ENCODE measurements at places on chromosomes 1 and 21. TPM values are rescaled to one million over a fixed set of nuclear protein-coding genes. Genes with fewer than 3 reads are reported as not detected.

The DUSP10 gene
- total RNA-seq = 58.2 TPM

The CFHR3 gene
- total RNA-seq = not detected

The LRRC38 gene
- not detected for total RNA-seq

The KRTAP11-1 gene
- total RNA-seq = not detected

The UBE2U gene
- not detected for total RNA-seq

DNA sequence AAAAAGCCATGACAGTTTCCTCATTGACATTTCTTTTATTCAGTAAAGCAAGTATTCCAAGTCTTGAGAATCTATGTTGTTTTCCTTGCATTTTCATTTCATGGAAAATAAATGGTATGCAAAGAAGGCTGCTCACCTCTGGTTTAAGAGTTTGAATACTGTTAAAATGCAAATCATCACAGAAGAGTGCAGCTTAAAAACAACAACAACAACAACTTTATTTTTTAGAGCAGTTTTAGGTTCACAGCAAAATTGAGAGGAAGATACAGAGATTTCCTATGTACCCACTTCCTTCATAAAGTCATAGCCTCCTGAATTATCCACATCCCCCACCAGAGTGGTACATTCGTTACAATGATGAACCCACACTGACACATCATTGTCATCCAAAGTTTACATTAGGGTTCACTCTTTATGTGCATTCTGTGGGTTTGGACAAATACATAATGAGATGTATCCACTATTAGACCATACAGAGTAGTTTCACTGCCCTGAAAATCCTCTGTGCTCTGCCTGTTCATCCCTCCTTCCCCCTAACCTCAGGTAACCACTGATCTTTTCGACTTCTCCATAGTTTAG, 39.2 kb downstream of the CD2 start:
- no peak for DNase-seq
